Left kidney (tissue), 8 donors: ENCODE measurements at places on chromosomes 7 and 10.
A peak's percentile ranks its signal among the peaks of the same experiment; 100 is the strongest.

- DNase-seq = no peak
Observed at GRCh38 chr7:70047384-70047783, 449.1 kb downstream of the AUTS2 start.

DNA sequence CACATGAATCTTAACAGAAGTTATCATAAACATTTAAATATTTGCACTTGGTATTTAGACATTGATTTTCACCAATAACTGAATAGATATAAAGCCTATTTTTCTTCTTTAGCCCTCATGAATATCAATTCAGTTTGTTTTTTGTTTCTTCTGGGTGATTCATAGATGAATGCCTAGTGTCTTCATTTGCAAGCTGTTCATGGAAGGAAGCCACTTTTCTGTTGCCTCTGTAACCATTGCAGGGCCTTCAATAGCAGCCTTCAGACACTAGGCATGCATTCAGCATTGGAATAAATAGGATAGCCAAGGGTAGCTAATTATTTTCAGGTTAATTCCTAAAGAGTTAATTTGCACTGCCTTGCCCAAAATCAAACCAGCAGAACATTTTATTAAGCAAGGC is 375.3 kb downstream of the DPP6 start:
- no peak for DNase-seq

DNA sequence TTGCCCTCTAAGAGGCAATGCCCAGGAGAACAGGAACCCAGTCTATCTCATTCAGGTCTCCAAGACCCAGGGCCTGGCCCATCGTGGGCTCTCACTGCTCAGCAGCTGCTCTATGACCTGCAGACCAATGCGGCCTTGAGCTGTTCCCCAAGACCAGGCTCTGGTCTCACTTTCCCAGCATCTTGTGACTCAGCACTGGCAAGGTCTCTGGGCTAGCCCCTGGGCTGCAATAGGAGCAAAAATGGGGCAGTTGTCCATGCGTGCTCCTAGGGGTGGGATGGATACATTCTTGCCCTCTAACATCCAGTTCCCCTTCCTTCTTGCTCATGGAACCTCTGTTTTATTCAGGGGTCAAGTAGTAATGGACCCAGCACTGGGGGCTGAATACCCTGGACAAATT is 13.5 kb downstream of the GCK start:
- no peak for DNase-seq

DNA sequence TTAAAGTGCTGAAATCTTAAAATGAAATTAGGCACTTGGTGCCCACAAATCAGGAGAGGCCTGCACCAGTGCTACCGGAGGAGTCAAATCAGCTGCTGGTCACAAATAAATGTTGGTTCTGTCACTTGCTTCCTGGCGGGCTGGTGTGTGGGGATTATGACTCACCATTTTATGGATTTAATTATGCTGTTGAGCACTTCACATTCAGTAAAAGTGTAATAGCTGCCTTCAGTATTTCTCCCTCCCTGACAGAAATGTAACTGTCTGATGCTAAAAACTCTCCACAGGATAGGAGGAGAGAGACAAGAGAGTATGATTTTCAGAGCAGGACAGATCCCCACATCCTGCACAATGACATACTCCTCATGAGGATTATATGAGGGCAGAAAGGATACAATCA is 186.0 kb downstream of the JAZF1 start:
- no peak for DNase-seq

- no peak for DNase-seq
Observed at GRCh38 chr7:41013117-41013516, 689.8 kb downstream of the INHBA start.

- DNase-seq = peak; percentile 53
Observed at GRCh38 chr7:94998266-94999068, 91.1 kb downstream of the PPP1R9A start.

DNA sequence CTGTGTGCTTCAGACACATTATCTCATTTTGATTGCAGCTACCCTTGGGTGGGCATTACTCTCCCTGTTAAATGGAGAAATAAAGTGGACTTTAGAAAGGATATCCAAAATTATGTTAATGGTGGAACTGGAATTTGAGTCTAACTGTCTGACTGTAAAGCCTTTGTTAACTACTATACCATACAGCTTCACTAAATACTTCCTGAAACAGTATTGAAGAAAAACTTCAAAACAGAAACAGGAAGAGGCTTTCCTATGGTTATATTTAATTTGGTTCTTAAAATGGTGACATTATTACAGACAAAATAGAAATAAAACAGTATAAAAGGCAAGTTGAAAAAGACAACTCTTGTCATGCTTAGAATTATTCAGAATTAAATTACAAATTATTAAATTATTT is 25.0 kb downstream of the SPAG6 start:
- DNase-seq = no peak

DNA sequence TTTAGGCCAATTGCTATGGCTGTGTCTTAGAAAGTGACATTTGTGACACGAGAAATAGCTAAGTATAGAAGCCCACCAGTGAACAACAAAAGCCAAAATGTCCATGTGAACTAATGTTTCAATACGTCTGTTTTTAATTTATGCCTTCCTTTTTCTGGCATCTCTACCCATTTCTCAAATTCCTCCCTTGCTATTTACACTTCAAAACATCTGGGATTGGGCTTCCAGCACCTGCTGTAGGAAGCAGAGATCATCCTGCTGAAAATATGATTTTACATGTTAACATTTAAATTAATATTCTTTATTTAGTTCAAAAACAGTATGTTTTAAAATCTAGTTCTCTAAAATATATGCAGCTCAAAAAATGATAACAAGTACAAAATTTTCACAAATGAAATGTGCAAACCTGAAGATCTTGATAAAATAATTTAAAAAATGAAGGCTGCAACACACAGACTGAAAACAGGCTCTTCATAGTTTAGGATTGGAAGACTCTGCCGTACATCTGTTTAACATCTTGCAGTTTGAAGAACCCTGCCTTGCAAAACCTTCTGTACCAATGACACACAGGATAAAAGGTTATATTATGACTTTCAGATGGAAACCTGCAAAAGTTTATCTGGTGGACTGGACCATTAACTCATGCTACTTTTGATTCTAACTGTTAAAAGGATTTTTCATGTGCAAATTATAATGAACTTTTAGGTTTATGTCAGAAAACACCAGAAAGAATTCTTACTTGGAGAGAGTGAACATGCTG is 408.4 kb downstream of the SUGCT start:
- DNase-seq = no peak

DNA sequence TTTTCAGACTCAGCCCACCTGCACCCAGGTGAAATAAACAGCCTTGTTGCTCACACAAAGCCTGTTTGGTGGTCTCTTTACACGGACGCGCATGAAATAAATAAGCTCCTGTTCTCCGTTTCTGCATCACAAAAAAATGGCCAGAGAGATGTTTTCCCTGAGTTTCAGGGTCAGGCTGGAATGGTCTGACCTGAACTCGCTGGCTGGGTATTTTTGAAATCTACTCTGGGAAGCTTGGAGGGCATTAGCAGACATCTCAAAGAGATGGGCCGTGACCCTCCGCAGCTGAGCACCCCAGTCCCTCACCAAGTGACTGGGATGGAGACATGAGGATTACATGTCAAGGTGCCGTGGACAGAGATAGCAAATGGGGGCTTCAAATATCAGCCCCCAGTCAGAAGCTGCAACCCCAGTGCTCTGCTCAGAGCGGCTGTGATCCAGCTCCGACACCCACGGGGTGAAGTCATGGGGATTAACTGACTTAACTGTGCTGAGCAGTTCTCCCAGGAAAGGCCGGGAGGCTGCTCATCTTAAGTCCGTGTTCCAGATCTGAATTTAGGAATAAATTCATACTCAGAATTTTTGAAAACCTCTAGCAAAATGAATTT is 22.3 kb downstream of the CALML5 start:
- DNase-seq = no peak

- no peak for DNase-seq
Observed at GRCh38 chr10:132626019-132626760, 88.6 kb downstream of the INPP5A start.

DNA sequence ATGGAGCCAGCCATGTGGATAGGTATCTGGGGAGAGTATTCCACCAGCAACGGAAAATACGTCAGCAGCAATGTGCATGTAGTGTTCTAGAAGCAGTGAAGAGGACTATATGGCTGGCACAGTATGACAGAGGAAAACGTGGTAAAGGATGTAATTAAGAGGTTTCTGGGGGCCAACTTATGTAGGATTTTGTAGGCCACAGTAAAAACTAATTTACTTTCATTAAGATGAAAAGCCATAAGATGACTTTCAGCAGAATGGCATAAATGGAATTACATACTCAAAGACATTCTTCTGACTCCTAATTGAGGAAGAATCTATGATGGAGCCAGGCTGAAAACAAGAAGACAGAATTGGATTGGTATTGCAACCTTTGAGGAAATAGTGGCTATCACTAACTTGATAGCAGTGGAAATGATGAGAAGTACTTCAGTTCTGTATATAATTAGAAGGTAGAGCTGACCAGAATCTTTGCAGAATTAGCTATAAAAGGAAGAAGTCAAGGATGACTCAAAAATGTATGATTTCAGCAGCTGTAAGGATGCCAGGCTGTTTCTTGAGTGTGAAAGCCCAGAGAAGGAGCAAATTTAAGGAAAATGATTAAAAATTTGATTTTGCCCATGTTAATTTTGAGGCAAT is 156.7 kb downstream of the MBL2 start:
- no peak for DNase-seq

GRCh38 chr7:5266191-5267028 is 16.3 kb upstream of the SLC29A4 start:
- no peak for DNase-seq

DNA sequence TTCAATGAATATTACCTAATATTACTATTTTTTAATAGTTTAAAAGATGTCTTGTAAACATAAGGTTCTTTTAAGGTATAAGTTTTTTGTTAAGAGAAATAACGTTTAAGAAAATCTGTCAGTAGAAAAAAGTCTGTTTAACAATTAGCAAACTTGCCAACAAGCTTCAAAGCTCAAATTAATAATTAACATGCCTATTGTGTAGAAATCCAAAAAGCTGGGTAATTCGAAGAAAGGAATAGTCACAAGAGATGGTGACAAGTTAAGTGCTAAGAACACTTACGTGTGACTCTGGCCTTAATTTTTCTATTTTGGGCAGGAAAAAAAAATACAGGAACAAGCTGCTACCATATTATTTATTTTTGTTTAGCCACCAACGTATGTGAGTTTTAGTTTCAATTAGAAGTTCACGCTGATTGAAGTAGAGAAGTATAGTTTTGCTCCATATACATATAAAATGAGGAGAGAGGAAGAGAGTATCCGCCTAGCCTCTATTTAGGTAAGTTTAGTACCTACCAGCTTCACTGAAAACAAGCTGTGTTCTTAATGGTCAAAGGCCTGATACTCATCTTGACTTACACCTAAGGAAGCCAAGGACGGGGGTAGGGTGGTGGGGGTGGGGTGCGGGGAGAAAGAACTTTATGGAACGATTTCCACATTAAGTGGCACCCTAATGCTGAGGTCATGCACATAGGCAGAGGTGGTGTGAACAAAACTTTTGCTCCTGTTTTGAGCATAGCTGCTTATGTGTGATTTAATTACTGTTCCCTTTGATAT is 43.4 kb upstream of the AGBL3 start:
- no peak for DNase-seq

DNA sequence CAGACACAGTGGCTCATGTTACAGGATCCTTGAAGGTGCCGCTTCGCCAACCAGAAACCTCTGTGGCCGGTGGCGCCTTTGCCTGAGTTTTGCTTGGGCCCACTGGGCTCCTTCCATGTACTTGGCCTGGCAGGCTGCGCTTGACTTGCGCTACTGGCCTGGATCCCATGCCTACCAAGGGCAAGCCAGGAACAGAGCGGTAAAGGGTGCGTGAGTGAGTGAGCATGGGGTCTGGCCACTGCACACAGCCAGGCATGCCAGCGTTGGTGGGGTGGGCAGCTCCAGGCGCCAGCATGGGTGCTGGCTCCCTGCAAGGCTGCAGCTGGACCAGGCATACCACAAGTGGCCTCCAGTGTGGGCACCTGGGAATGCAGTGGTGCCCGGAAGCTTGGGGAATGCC is 16.3 kb upstream of the TSPAN15 start:
- no peak for DNase-seq

GRCh38 chr7:42097752-42098151 is 139.3 kb downstream of the GLI3 start:
- no peak for DNase-seq

DNA sequence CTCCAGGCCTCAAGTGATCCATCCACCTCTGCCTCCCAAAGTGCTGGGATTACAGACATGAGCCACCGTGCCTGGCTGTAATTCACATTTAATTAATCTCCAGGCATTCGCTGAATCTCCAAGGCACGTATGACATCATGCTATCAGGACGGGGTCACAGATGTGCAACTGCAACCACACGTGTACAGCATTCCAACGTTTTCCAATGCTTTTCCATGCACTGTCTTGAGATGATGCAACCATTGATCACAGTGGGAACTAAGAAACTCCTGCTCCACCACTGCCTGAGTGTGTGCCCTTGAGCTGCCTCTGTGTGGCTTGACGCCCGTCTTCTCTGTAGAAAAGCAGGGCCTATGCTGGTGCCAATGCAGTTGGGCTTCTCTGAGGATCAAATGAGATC is 119.8 kb upstream of the LYZL2 start:
- DNase-seq = no peak

- no peak for DNase-seq
Observed at GRCh38 chr10:22992621-22993020, 64.8 kb downstream of the ARMC3 start.
